ENCODE measurements at places on chromosomes 6 and 20.
A peak's percentile ranks its signal among the peaks of the same experiment; 100 is the strongest.

- no peak for DNase-seq
Observed at GRCh38 chr6:22848121-22848520, 278.8 kb downstream of the HDGFL1 start.

DNA sequence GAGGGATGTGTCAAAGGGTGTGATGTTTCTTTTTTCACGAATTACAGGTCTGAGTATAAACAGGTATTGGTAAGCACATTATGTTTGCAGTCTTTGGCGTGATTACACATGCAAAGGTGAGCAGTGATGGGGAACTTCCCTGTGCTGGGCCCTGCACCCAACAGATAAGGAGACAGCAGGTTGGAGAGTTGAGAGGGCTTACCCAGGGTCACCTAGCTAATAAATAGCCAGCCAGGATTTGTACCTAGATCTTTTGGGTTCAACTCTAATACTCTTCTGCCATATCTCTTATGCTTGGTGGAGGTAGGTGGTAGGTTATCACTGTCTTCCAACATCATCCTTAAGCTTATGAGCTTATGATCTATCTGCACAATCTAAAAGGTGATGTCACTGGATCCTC, 46.5 kb downstream of the AFG1L start:
- DNase-seq: no peak

DNA sequence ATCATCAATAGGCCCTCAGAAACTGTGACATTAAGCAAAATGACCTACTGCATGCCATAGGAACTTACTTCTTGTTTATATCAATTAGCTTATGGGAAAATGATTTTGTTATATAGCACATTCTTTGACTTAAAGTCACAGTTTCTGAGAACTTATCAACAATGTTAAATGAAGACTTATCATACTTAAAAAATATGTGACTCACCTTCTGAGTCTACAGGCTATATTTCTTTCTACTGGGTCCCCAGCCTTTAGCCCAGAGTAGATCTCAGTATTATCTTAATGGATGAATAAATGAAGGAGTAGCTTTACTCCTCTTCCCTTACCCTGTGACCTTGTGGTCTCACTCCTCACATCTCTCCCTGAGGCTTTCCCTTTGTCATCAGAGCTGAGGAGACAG, 180.2 kb downstream of the MAFB start:
- DNase-seq: peak; percentile 38

GRCh38 chr20:17171746-17172280, 55.0 kb upstream of the PCSK2 start:
- DNase-seq: peak; percentile 5

- peak; percentile 38 for DNase-seq
Observed at GRCh38 chr20:34689486-34689885, 12.6 kb upstream of the PIGU start.

GRCh38 chr20:3282271-3283221, 43.6 kb upstream of the SLC4A11 start:
- no peak for DNase-seq

DNA sequence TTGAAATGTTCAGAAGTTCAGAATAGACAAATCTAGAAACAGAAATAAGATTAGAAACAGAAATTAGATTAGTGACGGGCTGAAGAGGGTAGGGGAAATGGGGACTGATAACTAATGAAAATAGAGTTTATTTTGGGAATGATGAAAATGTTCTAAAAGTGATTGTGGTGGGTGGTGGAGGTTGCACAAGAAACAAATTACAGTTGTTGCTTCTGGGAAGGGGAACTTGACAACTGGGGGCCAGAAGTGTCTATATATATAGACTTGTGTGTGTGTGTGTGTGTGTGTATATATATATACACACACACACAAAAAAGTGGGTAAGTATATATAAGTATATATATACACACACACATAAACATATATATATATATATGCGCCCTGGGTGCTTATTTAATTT, 86.5 kb upstream of the RREB1 start:
- DNase-seq: no peak

- DNase-seq: peak; percentile 52
Observed at GRCh38 chr20:19813846-19814640, 56.0 kb downstream of the RIN2 start.

- DNase-seq: peak; percentile 31
Observed at GRCh38 chr6:78810146-78810545, 57.2 kb upstream of the IRAK1BP1 start.

DNA sequence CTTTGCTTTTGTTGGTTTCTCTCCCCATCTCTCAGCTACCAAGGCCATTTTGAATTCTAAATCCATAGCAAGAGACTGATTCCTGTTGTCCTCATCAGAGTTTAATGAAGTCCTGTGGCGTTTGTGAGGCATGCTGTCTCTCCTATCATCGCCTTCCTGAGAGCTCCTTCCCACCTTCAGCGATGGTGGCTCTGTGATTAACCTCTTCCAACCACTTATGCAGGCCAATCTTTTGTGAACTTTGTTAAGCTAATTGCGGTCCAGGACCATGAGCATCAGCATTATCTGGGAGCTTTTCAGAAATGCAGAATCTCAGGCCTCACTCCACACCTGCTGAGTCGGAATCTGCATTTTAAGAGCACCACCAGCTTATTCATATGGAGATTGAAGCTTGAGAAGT, 272.5 kb upstream of the CDYL start:
- DNase-seq: no peak

DNA sequence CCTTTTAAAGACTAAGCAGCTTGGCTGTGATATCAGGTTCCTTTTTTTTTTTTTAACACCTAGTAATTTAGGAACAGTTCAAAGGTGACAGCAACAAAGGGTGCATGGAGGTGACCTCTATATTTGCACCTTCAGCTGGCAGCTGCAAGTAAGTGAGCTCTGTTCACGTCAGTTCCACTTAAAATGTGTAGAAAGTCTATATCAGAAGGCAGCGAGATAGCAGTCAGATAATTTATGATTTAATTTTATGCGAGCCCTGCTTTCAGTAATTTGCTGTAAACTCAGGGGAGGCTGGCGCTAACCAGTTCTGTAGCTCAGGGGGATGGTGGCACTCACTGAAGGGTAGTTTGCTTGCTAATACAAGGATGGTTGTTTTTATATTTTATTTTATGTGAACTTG, 602.8 kb upstream of the MMS22L start:
- no peak for DNase-seq

- DNase-seq: peak; percentile 9
Observed at GRCh38 chr6:1181939-1182605, 129.8 kb upstream of the FOXQ1 start.

DNA sequence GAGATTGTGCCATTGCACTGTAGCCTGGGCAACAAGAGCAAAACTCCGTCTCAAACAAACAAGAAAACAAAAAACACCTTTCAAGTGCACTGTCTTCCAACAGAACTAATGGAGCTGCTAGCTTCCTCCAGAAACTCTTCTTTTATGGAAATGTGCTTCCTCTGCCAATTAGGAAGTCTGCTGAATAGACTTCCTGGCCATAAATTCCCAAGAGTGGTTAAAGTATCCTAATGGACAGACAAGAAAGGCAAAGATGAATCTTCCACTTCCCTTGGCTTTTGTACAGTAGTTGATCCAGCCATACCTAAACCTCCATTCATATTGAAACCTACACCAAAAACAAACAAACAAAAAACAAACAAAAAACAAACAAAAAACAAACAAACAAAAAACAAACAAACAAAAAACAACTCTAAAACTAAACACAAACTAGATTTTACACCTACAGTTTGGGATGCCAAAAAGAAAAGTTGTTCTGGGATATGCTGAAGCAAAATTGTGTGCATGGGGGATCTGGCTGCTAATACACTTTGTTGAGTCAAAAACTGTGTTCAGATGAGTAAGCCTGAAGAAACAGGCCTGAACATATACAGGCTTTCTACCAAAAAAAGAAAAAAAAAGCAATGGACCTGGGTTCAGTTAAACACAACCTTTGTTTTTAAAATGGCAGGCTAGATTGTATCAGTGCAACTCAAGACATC, 59.8 kb upstream of the CARMIL1 start:
- no peak for DNase-seq

DNA sequence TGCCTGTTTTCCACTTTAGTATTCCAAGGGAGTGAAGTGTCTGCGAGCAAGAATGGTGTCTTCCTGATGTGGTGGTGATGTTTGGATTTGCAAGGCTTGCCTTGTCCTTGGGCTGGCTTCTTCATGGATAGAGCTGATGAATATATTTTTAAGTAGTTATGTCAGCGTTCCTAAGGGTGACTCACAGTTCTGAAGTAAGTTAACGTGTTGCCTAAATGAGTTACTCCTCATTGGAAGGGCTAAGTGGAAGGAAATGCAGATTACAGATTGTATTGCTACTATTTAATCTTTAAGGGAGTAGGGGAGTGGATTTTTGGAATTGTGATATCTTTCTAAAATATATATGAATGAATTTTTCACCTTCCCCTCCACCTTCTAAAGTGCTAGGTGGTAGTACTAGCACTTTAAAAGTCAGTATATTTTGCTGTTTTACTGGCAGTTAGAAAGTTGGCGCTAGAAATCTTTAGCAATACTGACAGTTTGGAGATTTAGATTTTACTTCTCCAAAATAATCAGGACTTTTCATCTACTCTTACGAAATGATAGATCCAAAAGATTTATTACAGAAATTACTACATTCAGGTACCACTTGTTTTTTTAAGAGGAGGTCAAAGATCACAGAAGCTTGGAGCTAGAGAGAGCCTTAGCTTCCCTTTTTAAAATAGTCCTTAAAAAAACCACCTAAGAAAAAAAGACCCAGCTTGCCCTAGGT, 197.4 kb downstream of the JARID2 start:
- peak; percentile 65 for DNase-seq

DNA sequence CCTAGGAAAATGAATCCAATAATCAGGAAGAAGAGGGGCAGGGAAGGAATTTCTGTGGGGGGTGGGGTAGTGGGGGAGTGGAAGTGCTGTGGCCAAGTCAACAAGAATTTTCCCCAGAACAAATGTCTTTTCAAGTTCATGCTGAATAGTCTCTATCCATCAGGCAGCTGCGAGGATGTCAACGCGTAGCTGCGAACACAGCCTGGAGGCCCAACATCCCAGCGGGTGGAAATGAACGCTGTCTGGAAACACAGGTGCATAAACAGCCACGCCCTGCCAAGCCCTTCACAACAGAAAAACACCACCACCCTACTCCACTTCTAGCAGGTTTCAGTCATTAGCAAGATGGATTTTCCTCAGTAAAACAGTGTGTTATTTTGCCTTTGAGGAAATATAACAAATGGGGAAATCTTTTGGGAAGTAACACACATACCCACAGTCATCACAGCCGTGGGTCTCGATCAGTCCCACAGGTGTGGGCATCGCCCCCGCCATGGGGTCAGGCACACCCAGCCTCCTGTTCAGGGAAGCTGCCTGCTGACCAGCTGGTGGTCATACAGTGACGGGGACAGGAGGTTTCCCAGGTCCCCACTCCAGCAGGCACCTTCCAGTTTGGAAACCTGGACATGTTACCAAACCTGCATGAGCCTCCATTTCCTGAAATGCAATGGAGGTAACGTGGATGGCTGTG, 112.1 kb upstream of the THBS2 start:
- no peak for DNase-seq

GRCh38 chr20:61608275-61609085, 356.4 kb downstream of the CDH4 start:
- DNase-seq: peak; percentile 21

GRCh38 chr6:169048185-169048864, 205.3 kb downstream of the THBS2 start:
- DNase-seq: no peak

- DNase-seq: peak; percentile 40
Observed at GRCh38 chr6:45421709-45422502, 44.2 kb upstream of the SUPT3H start.

DNA sequence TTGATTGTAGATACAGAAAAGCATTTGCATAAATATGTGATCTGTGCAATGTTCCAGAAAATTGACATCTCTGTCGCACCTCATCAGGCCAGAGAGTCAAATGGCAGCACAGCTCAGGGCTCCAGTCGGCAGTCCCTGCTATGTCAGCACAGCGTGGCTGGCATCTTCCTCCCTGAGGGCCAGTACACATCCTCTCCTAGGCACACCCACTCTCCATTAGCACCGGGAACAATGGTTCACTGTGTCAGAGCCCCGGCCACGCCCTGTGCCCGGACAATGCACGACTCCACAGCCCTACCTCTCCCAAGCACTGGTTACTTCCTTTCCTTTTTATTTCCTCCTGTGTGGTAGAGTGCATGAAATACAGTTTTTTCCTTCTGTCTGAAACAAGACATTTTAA, 114.9 kb downstream of the FOXC1 start:
- peak; percentile 55 for DNase-seq

GRCh38 chr6:4004249-4004648, 74.7 kb downstream of the FAM217A start:
- DNase-seq: no peak

GRCh38 chr6:81252231-81252630, 500.2 kb downstream of the TENT5A start:
- DNase-seq: no peak

DNA sequence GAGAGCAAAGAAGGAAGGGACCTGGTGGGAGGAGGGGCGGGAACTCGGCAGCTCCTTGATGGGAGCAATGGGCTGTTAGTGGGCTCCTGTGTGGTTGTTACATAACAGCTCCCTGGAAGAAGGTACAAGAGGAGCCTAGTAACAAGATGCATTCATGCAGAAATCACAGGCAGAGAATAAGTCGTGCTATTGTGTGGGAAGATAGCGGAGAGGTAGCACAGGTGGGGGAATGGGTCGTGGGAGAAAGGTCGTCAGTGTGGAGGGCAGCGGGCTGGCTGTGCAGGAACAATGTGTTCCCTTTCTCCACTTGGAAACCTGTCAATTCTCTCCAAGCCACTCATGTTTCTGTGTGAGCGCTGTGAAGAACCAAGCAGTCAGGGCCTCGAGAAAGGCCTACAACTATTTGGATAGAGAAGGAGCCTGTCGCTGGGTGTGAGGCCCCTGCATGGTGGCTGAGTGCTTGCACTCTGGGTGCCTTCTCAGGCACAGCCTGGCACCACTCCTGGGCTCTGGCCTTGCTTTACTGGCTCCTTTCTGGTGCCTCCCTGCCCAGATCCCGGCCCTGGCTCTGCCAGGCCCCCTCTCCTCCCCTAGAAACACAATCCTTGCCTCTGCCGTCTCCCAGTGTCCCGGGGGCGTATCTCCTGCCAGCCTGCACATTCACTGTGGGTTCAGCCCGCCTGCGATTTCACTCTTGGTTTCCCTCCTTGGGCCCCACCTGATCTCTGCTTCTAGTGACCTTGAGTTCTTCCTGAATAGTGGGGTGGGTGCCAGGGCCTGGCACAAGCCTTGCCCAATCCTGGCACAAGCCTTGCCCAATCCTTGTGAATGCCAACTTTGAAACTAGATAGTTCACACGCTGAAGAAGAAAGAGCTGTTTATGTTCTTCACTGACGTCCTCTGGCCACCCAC, 7.4 kb upstream of the FGD2 start:
- DNase-seq: no peak

- no peak for DNase-seq
Observed at GRCh38 chr6:141946502-141946901, 186.2 kb upstream of the GJE1 start.

GRCh38 chr6:157380458-157380778, 572 bp upstream of the ZDHHC14 start:
- no peak for DNase-seq

DNA sequence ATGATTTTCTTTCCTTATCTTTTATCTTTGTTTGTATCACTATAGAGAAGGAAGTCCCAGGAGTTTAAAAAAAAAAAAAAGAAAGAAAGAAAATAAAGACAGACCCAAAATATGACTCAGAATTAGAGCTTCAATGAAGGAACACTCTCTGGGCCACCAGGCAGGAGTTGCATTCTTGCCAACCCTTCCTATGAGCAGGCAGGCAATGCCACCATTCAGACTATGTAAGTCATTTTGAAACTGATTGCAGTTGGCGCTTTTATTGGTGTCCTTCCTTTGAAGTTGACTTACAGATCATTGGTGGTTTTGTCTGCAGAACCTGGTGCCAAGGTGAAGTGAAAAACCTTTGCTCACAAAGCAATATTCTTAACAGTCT, 50.3 kb downstream of the MYB start:
- DNase-seq: no peak

GRCh38 chr20:25325073-25325472, 65.6 kb downstream of the ABHD12 start:
- no peak for DNase-seq

All from A172 (cell line).